Activated CD8-positive, alpha-beta memory T cell treated with anti-CD3 and anti-CD28 coated beads for 24 hours (primary cell): ENCODE measurements at places on chromosomes 5 and 9.

GRCh38 chr9:136584401-136584932 is 38.6 kb upstream of the NOTCH1 start:
- DNase-seq = no peak

- DNase-seq = no peak
Observed at GRCh38 chr5:115379622-115380344, 83.3 kb upstream of the CCDC112 start.

- DNase-seq = no peak
Observed at GRCh38 chr5:137845472-137845871, 22.2 kb upstream of the MYOT start.

DNA sequence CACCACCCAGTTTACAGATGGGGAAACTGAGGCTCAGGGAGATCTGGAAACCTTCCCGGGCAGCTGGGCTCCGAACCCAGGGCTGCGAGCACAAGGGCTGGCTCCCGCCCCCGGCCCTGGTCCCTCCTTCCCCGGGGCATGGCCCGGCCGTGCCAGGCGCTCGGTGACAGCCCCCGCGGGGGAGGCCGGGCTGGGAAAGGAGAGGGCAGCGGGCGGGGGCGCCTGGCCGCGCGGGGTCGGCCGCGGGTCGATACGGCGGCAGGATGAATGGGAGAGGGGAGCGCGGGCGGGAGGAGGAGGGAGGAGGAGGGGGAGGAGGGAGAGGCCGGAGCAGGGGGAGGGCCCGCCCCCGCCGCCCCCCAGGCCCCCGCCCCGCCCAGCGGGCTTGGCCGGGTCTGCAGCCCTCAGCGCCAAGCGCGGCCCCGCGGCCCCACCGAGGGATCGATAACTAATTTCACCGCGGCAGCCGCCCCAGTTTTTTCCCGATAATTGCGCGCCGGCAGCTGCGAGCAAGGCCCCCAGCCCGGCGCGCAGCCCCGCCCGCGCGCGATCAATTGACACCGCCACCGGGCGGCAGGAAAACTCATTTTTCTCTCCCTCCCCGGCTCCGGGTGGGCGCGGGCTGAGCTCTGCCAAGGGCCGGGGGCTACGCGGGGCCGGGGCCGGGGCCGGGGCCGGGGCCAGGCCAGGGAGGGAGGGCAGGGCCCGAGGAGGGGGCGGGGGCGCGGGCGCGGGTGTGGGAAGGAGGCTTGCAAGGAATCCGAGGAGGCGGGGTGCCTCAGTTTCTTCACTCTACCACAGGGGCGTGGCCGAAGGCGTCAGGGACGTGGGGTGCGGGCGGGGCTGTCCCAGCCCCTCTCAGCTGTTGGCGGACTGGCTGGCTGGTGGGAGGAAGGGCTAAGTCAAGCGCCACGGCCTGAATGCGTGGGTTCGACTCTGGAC is 52.1 kb downstream of the C9orf50 start:
- DNase-seq = no peak

DNA sequence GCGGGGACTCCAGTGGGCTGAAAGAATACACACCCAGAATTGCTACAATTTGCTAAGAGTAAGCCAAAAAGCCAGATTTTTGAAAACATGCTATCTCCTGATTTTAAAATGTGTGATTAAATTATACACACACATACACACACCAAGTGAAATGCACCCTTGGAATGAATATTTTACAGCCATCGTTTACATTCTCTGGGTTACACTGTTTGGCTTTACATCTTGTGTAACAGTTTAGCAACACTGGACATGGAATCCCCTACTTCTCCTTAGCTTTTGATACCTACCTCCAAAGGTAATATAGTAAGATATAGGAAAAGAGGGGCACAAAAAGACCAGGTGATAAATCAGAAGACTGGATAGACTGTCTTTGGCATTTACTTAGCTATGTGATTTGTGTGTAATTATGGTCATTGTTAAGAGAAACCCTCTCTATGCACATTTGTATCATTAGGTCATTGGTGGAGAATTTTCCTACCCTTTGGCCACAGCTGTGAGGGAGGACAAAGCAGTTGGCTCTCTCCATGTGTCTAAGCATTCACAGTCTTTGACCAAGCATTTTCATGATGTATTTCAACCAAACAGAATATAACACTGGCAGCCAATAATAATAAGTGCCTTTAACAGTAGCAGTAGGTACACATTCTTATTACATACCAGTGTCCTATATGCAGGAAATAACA is 7.6 kb downstream of the SVEP1 start:
- DNase-seq = no peak

DNA sequence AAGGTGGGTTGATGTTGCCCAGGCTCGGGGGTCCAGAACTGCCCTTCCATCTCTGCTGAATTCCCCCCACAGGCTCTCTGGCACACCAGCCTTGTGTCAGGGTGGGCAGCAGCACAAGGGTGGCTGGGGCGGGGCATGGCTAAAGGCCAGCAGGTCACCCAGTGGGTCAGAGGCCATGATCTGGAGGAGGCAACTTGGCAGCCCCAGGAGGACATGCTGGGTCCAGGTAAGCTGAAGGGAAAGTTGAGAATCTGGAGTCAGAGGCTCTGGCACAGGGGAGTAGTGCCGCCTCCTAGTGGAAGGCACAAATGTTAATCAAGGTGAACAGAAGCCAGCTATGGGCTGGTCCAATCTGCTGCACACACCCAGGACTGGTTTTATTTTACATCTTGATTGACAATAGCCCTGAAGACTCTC is 6.2 kb downstream of the TMEM8B start:
- DNase-seq = no peak

DNA sequence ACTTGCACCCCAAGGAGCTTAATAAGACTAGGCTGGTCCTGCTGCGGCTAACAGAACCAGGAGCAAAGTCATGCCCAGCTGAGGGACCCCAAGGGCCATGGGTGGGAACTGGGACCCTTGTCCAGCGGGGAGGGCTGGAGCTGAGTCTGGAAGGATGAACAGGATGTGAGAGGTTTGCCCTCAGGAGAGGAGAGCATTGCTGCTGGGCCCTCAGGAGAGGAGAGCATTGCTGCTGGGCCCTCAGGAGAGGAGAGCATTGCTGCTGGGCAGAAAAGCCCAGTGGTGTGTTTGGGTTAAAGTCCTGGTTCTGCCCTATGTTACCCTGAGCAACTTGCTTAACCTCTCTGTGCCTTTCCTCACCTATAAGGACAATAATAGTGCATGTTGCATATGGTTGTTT is 125.8 kb downstream of the MACROH2A1 start:
- DNase-seq = no peak

DNA sequence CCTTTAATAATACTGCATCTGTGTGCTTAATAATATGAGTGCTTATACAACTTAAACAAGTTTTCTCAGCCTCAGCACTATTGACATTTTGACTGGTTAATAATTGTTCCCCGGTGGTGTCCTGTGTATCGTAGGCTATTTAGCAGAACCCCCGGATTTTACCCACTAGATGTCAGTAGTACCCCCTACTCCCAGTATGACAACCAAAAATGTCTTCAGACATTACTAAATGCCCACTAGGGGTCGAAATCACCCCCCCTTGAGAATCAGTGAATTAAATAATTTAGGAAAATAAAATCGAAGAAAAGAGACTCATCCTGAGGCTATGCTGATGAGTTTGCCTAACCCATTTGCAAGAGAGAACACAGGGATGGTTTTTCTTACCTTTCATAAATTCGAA is 166.3 kb downstream of the ATP10B start:
- DNase-seq = no peak

GRCh38 chr9:112174222-112174964 is 704 bp downstream of the SUSD1 start:
- DNase-seq = peak; percentile 87

GRCh38 chr9:106843371-106843770 is 19.6 kb upstream of the ZNF462 start:
- no peak for DNase-seq

DNA sequence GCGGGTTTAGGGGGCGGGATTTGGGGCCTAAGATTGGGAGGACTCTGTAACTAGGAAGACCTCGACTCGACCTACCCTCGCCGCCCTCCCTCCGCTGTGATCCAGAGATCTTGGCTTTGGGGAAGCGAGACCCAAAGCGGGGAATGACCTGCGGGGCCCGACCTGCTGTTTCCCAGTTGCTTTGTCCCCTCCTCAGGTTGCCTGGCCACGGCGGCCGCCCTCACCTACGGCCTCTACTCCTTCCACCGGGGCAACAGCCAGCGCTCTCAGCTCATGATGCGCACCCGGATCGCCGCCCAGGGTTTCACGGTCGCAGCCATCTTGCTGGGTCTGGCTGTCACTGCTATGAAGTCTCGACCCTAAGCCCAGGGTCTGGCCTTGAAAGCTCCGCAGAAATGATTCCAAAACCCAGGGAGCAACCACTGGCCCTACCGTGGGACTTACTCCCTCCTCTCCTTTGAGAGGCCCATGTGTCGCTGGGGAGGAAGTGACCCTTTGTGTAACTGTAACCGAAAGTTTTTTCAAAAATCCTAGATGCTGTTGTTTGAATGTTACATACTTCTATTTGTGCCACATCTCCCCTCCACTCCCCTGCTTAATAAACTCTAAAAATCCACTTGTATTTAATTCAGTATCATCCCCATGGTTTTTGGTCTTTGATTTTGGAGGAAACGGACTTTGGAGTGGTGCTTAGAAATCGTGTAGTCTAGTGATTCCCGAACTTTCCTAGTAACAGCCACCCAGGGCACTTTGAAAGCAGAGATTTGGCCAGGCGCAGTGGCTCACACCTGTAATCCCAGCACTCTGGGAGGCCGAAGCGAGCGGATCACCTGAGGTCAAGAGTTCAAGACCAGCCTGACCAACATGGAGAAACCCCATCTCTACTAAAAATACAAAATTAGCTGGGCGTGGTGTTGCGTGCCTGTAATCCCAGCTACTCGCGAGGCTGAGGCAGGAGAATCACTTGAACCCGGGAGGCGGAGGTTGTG is 878 bp downstream of the HIGD2A start:
- no peak for DNase-seq

- peak; percentile 67 for DNase-seq
Observed at GRCh38 chr9:92986176-92987119, 39.1 kb downstream of the FGD3 start.

GRCh38 chr9:74847478-74848152 is 40.1 kb downstream of the TRPM6 start:
- DNase-seq = no peak

GRCh38 chr9:15104826-15105420 is 194.7 kb upstream of the FREM1 start:
- peak; percentile 58 for DNase-seq

GRCh38 chr5:1012313-1012841 is 3.8 kb downstream of the NKD2 start:
- no peak for DNase-seq

GRCh38 chr9:27247756-27248155 is 49.2 kb downstream of the EQTN start:
- DNase-seq = no peak

- DNase-seq = no peak
Observed at GRCh38 chr5:1187234-1187949, 14.0 kb upstream of the SLC6A19 start.

DNA sequence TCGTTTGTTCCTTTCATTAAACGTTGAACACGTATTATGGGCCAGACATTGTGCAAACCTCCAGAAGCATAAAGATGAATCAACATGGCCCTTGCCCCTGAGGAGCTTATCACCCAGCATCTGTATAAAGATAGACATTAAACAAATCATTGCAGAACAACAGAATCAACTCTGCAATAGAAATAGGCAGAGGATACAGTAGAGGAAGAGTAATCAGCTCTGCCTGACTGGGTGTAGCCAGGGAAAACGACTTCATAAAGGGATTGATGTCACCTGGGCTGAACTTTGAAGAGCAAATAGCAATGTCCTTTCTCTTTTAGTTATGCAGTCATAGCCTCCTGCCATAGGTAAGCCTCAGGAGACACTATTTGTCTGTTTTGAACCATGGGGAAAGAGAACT is 13.4 kb downstream of the RGS7BP start:
- DNase-seq = no peak

GRCh38 chr5:43304525-43304924 is 8.7 kb downstream of the HMGCS1 start:
- no peak for DNase-seq

GRCh38 chr5:32642276-32643002 is 57.1 kb downstream of the SUB1 start:
- DNase-seq = no peak

DNA sequence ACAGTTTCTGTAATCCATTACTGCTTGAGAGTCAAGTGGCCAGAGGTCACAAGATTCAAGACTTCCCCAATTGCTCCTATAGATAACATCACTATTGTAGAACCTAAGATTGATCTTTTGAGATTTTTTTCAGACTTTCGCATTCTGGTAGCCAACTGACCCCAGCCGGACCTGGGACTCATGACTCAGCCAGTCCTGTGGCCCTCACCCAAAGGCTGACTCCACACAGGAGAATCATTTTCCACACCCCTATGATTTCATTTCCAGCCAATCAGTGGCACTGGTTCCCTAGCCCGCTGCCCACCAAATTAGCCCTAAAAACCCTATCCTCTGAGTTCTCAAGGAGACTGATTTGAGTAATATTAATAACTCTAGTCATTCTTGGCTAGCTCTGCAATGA is 36.2 kb downstream of the TARS1 start:
- DNase-seq = no peak

- DNase-seq = no peak
Observed at GRCh38 chr9:31304576-31304975, 1079.9 kb upstream of the ACO1 start.
